Neural crest cell (in vitro differentiated cells): ENCODE measurements at places on chromosomes 7 and 10.
A peak's percentile ranks its signal among the peaks of the same experiment; 100 is the strongest.

GRCh38 chr10:43942096-43942850 is 293.6 kb upstream of the ZNF32 start:
- no peak for DNase-seq

DNA sequence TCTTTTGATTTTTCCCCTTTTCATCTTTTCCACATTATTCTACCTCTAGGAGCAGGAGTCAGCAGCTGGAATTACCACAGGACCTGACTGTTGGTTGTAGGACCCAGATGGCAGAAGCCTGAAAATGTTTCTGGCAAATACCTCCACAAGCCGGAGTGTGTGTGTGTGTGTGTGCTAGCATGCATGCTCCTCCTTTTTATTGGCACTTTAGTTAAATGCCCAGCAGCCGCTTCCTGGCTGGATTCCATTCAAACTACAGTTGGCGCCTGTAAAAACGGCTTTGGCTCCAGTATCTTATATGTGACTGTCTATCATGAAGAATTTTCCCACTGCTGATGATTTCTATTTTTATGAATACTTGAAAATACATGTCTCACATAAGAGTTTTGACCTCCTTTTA is 319.7 kb upstream of the SP4 start:
- DNase-seq = no peak

DNA sequence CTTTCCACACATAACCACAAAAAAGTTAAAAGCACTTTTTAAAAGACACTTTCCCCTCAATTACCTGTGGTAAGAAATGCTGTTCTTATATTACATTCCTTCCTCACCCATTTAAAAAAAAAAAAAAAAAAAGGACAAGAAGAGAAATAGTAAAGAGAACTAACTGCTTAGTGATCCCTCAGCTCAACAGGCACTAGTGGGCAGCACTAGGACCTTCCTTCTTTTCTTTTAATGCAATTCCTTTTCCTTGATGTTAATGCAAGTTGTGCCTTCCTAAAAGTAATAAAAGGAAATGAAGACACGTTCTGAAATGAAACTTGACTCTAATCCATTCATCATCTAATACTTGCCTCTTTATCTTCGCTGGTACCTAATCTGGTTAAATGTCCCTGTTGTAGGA is 189.7 kb downstream of the TCF7L2 start:
- no peak for DNase-seq

DNA sequence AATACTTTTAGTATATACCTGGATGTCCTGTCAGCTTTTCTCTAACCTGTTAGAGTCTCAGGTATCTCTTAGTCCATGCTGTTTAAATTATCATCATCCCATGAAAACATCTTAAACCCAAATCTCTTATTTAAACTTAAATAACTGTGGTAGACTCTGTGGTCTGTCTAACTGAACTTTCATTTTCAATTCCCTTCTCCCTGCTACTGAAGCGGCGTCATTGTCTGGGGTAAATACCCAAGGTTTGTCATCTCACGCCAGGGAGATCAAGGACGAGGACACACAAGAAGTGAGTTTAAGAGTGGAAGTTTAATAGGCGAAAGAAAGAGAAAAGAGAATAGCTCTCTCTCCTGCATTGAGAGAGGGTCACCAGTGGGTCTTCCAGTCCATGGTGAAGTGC is 804.4 kb upstream of the CELF2 start:
- DNase-seq = no peak

DNA sequence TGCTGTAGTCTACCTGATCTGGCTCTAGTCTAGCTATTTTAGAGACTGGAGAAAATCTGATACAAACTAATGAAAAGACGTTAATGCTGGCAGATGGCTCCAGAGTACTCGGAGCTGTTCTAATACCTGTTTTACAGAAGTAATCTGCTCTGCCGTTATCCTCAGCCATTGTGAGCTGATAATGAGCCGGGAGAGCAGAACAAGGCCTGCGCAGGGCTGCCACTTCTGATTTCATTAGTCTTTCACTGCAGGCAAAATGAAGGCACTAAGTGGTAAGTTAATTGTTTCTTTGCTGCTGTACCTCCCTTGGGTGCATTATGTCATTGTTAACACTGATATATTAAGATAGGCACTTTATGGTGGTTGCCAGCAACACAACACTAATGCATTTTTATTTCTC is 456.4 kb upstream of the PFKP start:
- no peak for DNase-seq

DNA sequence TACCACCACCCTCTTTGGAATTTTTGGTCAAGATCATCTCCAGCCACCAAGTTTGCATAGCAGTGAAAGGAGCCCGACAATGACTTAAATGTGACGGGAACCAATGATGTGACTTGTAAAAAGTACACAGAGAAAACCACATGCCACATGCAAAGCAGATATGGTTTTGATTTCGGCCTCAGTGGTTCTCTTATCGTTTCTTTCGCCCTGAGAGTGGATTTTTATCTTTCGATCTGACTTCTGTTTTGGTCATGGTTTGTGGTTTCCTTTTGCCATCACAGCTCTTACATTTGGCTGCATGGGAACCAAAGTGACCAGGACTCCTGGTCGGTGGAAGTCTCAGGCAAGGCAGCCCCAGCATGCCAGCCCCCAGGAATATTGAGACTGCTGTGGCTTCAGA is 31.5 kb downstream of the TCF7L2 start:
- no peak for DNase-seq

DNA sequence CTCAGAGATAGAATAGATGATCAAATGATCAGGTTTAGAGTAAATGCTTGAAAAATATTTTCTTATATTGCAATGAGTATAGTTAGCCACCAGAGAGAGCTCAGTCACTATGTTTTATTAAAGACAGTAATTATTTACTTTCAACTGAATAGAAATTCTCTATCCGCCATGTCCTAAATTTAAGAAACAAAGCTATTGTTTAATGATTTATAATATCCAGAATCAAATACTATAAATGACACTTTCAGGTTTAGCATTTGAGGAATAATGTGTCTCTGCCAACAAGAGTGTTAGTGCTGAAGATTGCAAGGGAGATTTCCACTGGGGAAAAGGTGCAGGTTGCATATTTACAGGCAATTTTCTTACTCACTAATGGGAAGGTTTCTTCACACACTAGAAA is 184.7 kb downstream of the DGKB start:
- no peak for DNase-seq

- no peak for DNase-seq
Observed at GRCh38 chr7:2814946-2815874, 28.9 kb downstream of the GNA12 start.

- DNase-seq = no peak
Observed at GRCh38 chr7:153396475-153396874, 636.9 kb downstream of the ACTR3B start.

DNA sequence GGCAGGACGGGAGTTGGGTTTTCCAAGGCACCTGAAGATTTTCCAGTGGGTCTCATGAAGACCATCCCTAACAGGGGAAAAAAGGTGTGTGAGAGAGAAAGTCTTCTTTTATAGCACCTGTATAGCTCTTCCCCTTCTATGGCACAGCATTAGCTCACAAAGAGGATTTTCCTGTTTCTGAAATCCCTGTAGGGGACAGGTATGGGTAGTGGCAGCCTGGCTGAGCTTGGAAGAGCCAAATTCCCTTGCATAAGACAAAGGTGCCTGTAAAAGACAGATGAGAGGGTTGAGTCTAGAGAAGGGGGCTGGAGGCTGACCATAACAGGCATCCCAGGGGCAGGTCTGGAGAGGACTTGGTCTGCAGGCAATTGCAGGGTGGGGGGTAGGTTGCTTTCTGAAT is 63.7 kb downstream of the COL13A1 start:
- no peak for DNase-seq

DNA sequence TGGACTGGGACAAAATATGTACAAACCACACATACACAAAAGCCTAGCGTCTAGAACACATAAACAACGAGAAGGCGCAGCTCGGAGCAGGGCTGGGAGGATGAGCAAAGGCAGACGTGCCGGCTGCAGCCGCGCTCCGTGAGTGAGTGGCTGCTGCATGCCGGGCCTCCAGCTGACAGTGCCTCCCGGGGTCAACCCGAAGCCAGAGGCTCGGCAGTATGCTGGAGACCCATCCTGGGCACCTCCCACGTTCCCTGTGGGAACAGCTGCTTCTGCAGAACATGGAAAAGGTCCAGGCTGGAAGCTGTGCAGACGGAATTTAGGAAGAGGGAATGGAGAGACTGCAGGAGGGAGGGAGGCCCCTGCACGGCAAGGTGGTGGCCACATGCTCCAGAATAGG is 3.6 kb upstream of the GPR146 start:
- DNase-seq = no peak

GRCh38 chr10:32692174-32692573 is 246.2 kb downstream of the CCDC7 start:
- no peak for DNase-seq

- no peak for DNase-seq
Observed at GRCh38 chr7:123494193-123494796, 40.1 kb downstream of the IQUB start.

DNA sequence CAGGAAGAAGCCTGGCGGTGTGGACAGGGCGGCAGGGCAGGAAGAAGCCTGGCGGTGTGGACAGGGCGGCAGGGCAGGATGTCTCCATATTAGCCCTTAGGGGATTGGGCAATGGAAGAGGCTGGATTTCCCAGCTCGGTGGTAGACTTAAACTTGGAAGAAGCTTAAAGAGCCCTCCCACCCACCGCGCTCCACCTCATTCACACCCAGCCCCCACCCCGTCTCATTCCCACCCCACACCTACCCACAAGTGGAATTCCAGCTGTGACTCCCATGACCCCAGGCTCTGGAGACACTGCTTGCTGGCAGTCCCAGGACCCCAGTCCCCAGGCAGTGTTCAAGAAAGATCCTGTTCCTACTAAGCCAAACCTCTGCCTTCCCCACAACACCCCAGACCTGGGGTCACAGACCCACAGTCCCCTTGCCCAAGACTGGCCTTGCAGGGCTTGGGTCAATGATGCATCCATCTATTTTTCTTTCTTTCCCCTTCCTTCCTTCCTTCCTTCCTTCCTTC is 34.0 kb downstream of the SPDYE6 start:
- DNase-seq = no peak

GRCh38 chr7:30159163-30159562 is 24.4 kb downstream of the MTURN start:
- no peak for DNase-seq

GRCh38 chr7:31028417-31028992 is 23.6 kb upstream of the ADCYAP1R1 start:
- DNase-seq = no peak

DNA sequence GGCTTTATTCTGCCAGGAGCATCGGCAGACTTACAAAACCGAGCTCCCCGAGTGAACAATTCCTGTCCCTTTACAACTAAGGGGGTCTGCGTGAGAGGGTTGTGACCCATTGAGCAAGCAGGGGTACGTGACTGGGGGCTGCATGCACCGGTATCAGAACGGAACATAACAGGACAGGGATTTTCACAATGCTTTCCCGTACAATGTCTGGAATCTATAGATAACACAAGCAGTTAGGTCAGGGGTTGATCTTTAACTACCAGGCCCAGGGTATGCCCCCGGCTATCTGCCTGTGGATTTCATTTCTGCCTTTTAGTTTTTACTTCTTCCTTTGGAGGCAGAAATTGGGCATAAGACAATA is 38.1 kb upstream of the GSDME start:
- no peak for DNase-seq

GRCh38 chr7:102433219-102434038 is at the start of gene ORAI2:
Gene ORAI2 (plus strand): TSS chr7:102433575. CDS start chr7:102438957, 5,382 bp downstream.
- peak; percentile 70 for DNase-seq

GRCh38 chr7:121530227-121531174 is 134.4 kb upstream of the FAM3C start:
- DNase-seq = no peak

DNA sequence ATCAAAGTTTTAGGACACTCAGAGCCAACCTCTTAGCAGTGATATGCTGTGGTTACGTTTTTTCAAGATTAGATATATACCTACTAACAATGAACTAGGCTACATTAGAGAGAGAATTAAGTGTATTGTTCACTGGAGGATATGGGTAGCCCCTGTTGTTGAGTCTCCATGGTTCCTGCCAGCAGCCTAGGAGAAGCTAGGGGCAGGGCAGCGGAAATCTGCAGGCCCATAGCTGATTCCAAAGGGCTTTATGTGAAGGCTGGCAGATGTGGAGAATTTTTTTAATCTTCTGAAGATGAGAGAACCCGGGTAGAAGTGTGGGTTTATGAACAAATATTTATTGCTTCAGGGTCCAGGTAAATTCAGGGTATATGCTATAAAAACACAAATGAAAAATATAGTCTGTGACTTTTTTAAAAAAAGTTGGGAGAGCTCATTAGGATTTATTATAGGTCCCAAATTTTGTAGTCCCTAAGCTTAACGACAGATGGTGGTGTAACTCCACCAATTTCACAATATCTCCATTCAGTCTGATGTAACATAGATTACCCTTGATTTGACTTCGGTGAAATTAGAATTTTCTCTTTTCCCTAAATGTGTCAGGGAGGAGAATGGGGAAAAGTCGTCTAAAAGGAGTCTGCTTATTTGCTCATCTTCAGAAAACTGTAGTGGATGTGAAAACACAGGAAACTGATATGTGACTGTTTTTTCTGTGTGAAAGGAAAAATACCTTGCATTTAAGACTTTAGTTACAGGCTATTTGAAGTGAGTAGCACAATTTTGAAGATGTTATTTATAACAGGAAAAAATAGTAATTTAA is 163.0 kb upstream of the PPP1R3A start:
- peak; percentile 18 for DNase-seq

GRCh38 chr7:46999866-47000265 is 582.0 kb downstream of the TNS3 start:
- no peak for DNase-seq

GRCh38 chr7:116616555-116617059 is 55.4 kb upstream of the MET start:
- no peak for DNase-seq

GRCh38 chr10:12742771-12743170 is 258.7 kb downstream of the CCDC3 start:
- no peak for DNase-seq

GRCh38 chr10:5481121-5481520 is 18.2 kb downstream of the CALML5 start:
- no peak for DNase-seq

- DNase-seq = no peak
Observed at GRCh38 chr10:70323697-70324338, 40.0 kb upstream of the NPFFR1 start.

DNA sequence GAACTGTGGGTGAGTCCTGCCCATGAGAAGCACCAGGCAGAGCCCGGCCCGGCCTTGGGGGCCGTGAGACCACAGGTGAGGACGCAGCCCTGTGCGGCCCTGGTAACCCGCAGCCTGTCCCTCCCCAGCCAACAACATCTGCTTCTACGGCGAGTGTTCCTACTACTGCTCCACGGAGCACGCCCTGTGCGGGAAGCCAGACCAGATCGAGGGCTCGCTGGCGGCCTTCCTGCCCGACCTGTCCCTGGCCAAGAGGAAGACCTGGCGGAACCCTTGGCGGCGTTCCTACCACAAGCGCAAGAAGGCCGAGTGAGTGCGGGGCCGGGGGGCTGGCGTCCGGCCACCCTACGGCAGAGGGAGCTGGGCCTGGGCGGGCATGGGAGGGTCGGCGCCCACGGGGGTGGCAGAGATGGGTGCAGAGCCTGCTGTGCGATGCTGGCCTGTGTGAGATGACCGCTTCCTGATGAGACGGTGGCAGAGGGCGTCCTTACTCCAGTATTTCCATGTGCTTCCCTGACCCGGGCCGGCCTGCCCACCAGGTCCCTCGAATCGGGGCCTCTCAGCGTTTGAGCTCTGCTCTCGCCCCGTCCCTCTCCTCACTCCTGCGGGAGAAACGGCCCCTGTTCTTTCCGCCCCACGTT is 34.1 kb upstream of the FOXL3 start:
- DNase-seq = no peak

- peak; percentile 95 for DNase-seq
Observed at GRCh38 chr7:150988230-150989226, 2.3 kb upstream of the NOS3 start.
